AG20443 (cell line): ENCODE measurements at places on chromosomes 1 and 21.

DNA sequence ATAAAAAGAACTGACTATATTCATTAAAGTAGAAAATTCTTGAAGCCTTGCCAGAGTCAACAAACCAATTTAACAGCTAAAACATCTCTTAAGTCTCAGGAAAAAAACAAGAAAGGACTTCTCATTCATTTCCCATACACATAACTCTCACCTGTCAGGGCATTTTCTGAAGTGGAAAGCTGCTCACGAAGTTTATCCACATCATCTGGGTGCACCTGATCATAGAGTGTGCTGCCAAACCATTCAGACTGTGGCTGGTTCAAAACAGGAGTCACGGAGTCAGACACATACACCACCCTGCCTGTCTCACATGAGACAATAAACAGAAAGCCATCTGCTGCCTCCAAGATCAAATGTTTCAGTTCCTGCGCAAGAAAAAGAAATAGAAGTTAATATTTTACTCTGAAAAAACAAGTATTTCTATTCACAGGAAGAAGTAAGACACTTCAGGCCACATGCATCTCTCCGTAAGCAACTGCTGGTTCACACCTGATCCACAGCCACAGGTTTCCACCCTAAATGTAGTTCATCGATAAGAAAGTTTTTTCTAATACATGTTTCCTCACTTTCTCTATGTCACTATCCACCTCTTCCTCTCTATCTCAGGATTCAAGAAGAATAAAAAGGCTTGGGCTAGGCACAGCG is 28.2 kb upstream of the CTSK start:
- no peak for DNase-seq

- DNase-seq = no peak
Measured at GRCh38 chr1:97870589-97870988, 50.2 kb downstream of the DPYD start.

GRCh38 chr1:69523032-69523431 is 44.7 kb upstream of the LRRC7 start:
- DNase-seq = peak; percentile 72

DNA sequence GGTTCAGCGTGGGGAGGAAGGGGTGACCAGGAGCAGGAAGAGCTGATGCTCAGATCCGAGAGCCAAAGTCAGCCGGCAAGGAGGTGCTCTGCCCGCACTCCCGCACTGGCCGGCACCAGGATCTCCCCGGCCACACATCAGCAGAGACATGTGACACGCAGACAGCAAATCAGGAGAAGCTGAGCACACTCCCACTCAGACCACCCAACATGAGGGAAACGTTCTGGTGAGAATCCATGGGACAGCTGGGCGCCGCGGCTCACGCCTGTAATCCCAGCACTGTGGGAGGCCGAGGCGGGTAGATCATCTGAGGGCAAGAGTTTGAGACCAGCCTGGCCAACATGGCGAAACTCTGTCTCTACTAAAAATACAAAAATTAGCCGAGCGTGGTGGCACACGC is 18.6 kb upstream of the PTTG1IP start:
- DNase-seq = no peak

- no peak for DNase-seq
Measured at GRCh38 chr1:89781494-89782126, 39.2 kb upstream of the LRRC8D start.

GRCh38 chr1:187931776-187932175 is 1103.0 kb downstream of the PLA2G4A start:
- no peak for DNase-seq

DNA sequence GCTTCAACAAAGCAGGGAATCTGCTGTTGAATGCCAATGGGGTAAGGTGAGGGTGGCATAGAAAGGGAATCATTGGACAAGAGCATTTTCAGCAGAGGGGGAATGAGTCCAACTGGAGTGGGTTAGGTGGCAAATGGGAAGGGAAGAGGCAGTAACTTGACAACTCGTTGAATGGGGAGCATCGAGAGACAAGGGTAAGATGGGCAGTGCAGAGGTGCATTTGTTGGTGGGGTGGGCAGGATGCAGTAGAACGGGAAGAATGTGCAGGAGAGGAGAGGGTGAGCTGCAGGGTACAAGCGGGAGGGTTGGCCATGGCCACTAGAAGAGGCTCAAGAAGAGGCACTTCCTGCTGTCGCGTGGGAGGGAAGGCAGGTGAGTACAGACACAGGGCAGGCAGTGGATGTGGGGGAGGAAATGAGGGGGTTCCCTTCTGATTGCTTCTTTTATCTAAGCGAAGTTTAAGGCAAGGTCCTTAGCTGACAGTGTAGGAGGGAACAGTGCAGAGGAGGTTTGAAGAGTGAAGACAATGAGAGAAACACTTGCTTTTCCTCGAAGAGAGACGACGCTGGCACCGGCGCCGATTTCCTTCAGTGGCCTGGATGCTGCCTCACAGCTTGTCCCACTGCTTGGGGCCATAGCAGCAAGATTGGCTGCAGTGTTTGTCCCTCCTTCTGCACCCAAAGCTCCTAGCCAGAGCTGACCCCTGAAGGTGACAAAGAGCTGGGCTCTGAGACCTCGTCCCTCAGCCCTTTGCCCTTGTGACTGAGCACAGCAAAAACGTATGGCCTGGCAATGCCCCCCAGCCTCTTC is 3.2 kb upstream of the IKBKE start:
- no peak for DNase-seq

GRCh38 chr21:34203851-34204420 is 130.6 kb downstream of the MRPS6 start:
- no peak for DNase-seq

DNA sequence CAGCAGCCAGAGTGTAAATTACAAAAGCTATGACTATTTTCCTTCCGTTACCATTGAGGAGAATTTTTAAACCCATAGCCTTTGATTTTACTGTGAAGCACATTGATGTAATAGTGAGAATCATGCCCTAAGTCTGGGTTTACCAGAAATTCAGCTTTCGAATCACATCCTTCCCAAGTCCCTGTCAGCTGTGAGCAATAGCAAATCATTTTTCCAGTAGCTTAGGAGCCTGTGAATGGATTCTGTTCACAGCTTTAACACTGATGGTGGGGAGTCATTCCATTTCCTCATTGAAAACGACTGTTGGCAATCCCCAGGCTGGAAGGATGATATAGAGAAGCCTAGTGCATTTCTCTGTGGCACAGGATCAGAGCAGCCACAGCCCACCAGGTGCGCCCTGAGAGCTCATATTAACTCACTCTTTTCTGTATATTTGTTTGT is 82.2 kb upstream of the C1orf105 start:
- DNase-seq = no peak

DNA sequence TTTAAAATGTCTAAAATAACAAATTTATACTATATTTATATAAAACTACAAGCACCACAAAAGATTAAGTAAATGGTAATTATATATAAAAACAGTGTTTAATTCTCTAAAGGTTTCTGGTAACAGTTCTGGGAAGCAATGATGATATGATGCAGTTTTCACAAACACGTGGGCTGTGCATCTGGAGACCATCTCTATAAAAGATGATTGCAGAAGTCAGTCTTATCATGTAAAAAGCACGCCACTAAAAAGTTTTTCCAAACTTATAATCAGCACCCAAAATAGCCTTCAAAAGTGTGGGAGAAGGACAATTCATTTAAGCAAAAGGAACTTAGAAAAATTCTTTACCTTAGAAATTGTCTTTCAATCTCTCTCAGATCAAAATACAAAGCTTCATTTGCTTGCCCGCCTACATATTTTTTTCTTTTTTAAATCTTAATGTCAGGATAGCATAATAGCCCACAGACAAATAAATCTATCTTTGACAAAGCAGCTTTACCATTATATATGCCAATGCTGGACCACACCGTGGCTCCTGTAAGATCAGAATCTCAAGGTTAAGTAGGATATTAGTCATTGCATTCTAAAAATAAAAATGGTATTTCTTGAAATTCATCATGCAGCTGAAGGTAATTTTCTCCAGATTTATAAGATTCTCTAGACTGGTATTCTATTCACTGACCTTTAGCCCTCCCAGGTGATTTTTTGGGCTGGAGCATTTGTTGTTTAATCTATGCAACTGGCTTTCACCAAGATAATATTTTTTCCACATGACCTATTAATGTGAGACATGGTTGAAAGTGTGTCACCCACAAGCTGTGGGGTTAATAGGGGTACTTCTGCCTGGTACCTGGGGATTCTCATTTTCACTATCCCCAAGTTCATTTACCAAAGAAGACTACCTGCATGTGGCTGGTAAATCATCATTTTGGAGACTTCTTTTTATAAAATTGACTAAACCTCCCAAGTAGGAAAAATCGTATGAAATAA is 189.6 kb upstream of the ST6GALNAC5 start:
- no peak for DNase-seq

GRCh38 chr1:46603481-46603857 is 599 bp downstream of the MKNK1 start:
- DNase-seq = no peak
